ENCODE measurements at places on chromosomes 12 and 14.
A peak's percentile ranks its signal among the peaks of the same experiment; 100 is the strongest.

GRCh38 chr14:57828713-57829112, 37.2 kb downstream of the SLC35F4 start:
- no peak for DNase-seq

GRCh38 chr12:93608313-93608712, 35.8 kb downstream of the SOCS2 start:
- no peak for DNase-seq

DNA sequence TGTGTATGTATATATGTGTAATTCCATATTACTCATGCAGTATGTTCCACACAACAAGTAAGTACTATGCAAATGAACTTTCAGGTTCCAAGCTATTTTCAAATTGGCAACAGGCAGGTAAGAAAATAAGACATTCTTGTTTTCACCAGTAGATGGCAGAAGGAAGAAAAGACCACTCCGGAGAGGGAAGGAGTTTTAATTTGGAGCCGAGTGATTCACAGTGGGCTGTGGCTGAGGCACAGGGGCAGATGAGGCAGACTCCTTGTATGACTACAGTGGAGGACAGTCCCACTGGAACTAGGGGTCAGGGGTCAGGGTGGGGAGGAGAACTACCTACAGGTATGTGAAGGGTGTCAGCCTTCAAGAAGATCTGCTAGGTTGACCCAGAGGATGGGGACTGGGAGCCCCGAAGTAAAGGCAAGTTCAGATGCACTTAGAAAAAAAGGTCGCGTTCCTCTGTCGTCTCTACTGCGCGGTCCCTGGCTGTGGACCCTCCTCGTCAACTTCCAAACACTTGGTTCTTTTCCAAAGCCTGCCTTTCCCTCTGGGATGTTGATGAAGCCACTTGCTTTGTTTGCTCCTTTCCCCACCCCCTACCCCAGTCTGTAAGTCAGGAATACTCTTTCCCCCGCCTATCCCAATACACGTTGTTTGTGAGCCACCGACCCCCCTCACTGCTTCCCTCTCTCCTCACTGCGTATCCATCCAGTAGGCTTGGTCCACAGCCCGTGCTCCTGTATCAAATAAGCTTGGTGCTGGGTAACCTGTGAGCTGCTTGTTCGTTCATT, 24.1 kb downstream of the DDX47 start:
- peak; percentile 39 for DNase-seq

- no peak for DNase-seq
Observed at GRCh38 chr12:99386907-99387306, 260.6 kb upstream of the GARIN6 start.

DNA sequence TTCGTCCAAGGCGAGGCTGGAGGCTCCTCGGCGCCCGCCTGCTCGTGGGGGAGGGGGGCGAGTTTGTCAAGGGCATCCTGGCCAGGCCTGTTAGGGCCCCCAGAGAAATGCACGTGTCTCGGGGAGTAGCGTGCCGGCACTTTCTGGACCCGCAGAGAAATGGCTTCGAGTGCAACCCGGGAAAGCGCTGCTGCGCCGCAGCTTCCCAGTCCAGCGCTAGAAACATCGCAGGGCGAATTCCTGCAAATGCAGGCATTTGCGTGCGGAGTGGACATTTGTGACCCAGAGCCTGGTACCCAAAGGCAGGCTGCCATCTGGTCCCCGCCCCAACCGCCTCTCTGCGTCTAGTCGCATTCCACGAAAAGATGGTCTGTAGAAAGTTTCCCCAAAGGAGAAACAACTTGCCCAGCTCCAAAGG, 756 bp downstream of the LGR5 start:
- no peak for DNase-seq

DNA sequence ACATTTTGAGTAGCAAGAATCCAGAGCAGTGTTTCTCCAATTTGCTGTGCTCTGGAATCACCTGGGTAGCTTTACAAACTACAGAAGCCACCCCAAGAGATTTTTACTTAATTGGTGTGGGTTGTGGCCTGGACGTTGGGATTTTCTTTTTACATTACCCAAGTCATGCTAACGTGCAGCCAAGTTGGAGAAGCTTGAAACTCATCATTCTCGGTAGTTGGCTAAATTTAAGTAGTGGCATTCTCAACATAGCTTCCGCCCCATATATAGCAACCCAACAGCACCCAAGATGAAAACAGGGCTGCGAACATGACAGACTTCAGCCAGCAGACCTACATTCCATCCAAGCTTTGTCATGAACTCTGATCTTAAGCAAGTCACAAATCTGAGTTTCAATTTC, 25.0 kb downstream of the DAD1 start:
- DNase-seq: no peak

DNA sequence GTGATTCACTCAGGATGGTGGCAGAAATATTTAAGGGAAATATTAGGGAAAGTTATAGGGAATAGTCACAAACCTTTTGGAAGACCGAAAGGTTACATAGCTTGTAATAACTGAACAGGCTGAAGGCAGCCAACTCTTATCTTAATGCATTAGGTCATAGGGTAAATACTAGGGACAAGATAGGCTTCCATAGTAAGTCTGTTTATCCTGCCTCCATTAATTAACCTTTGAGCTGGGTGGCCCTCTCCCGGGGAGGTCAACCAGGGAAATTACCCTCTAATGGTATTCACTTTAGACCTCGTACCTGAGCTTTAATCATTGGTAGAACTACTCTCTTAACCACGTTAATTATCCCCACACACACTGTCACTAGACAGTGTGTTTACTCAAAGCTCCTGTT, 981.8 kb downstream of the SLC16A7 start:
- DNase-seq: no peak

DNA sequence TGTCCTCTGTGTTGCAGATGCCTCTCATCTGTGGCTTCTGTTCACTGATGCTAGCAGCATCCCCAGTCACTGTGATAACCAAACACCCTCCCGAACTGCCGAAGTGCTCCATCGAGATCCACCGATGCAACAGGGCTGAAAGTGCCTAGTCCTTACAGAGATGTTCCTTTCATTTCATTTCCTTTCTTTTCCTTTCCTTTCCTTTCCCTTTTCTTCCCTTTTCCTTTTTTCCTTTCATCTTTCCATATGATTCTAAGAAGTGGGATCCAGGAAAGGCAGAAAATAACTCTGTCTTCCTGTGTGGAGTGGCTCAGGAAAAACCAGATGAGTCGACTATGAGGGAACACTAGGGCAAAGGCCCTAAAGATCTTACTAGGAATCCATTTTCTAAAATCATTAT, 26.7 kb downstream of the FGF6 start:
- no peak for DNase-seq

DNA sequence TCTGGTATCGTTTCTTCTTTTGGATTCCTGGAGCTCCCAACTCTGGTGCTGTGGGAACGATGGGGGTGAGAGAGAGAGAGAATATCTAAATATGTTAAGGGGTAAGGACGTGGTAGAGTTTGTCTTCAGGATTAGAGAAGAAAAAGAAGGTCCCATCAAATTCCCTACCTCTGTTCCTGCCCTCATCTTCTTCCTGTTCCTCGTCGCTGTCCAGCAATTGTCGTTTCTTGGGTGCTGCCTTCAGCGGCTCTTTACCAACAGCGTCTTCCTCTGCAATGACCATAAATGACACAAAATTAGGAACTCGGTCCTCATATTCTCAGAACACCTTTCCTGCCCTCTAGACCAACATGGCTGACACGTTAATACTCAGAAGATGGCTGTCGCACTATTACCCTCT, 31.5 kb downstream of the TIMELESS start:
- no peak for DNase-seq

- DNase-seq: no peak
Observed at GRCh38 chr14:23525611-23526010, 26.0 kb downstream of the ZFHX2 start.

GRCh38 chr12:131349397-131350127, 361.3 kb upstream of the SFSWAP start:
- no peak for DNase-seq

DNA sequence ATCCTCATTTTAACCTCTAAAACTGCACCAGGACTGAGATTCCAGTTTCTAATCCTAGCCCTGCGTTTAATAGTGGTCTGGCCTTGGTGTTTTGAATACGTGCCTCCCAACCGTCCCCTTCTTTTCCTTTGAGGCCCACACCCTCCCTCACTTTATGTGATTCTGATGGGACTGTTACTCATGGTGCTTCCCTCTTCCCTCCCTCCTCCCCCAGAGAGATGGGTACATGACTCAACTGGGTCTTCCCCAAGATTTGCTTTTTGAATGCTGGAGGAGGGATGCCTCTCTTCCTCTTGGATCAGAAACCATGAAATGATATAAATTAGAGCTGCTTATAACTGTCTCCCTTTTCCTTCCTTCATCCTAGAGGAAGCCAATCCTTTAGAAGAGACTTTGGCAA, 8.2 kb upstream of the PPP2R5E start:
- no peak for DNase-seq

DNA sequence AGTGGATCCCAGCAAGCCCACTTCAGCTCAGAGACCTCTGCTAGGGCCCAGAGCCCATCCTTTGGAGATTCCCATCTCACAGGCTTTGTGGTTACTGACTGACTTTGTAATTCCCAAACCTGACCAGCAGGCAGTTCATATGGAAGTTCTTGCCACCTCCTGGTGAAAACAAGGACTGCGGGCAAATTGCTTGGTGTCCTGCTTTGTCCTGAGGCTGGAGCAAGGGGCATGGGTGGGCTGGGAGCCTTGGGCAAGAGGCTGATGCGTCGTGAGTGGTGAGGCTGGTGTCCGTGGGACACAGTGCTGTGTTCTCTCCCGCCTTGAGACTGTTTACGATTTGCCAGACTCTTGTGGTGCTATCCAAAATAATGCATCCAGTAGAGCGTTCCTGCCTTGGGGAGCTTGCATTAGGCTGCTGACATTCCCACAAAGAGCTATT, 91.0 kb downstream of the LRRC74A start:
- no peak for DNase-seq

GRCh38 chr14:75175677-75176141, 703 bp downstream of the TMED10 start:
- DNase-seq: no peak

DNA sequence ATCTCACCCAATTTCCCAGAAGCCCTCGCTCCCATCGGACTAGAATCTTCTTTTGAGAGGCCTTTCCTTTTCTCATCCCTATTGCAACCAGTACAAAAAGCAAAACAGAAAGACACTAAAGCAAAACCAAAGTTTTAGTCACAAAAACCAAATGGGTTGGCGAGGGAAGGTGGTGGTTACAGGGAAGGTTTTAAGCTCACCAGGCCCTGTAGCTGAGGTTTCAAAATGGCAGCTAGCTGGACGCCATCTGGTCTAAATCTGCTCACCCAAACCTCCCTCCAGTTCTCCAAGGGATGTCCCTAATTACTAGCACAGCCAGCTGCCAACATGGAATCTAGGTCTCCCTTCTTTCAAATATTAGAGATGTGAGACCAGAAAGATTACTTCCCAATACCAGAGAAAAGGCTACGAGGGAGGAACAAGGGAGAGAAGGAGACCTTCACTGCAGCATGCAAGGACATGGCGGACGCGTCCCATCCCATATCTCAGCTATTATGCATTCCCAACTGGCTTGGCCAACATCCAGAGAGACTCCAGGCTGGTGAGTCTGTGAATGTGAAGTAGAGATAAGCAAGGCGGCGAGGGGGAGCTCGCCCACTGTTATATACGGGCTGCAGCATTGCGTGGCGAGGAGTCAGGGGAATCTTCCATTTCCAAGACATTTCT, 70.8 kb downstream of the DPF3 start:
- no peak for DNase-seq

- DNase-seq: no peak
Observed at GRCh38 chr12:180445-180844, 33.5 kb downstream of the SLC6A12 start.

GRCh38 chr12:82299319-82300025, 58.7 kb downstream of the CCDC59 start:
- DNase-seq: no peak

DNA sequence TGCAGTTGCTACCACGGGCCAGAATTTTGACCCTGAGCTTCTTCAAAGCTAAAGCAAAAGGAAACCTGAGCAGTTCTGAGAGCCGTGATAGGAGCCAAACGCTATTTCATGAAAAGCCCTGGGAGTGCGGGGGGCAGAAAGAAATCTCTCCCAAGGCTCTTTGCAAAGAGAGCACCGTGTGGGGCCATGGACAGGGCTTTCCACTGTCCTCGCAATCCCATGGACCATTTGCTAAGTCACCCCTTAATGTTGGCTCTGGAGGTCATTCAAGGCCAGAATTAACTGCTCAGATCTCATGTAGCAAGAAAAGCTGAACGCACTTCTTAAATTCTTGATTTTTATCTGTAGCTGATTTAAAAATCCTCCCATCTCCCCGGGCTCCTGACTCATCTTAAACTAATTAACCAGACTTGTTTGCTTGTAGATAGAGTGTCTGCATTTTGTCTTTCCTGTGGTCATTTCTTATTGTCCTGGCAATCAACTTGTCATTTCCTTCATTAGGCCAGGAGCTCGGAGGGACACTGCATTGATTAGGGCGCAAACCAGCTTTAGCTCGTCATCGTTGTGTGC, 24.8 kb downstream of the CLSTN3 start:
- no peak for DNase-seq

DNA sequence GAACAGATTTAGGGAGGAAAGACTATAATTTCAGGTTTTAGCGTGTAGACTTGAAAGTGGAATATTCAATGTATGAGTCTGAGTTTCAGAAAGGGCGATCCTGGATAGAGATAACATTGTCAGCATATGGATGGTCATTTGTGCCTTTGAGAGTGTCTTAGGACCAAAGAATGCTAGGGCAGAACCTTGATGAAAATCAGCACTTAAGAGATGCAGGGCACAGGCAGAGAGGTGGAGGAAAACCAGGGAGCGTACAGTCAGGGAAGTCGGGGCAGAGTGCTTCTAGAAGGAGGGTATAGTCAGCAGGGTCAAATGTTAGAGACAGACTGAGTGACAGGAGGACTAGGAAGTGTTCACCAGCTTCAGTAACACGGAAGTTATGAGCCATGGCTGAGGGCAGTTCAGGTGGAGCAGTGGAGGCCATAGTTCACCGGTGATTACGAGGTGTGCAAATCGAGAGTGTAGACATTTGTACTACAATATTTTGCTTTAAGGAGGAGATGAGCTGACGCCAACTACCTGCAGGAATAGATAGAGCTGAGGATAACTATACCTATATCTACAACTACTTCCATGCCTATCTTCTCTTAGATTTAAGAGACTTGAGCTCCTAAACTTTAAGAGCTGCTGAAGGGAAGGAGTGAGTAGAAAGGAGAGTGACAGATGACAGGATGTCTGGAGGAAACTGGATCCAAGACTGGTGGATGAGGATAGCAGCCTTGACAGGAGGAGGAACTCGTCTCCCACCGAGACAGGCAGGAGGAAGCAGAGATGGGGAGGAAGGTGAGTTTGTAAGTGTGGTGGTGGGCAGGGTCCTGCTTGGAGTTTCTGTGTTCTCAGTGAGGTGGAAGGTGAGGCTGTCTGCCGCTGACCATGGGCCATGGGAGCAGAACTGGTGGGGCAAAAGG, 6.5 kb downstream of the CBLN3 start:
- no peak for DNase-seq

GRCh38 chr12:4274396-4275015, 944 bp downstream of the CCND2 start:
- no peak for DNase-seq

GRCh38 chr14:60174352-60175254, 9.4 kb upstream of the DHRS7 start:
- DNase-seq: no peak

- peak; percentile 59 for DNase-seq
Observed at GRCh38 chr12:388541-389141, 479 bp downstream of the KDM5A start.

GRCh38 chr12:4539167-4539870, 629 bp downstream of the RAD51AP1 start:
- no peak for DNase-seq
